ENCODE measurements at places on chromosomes 5 and 9. TPM values are rescaled to one million over a fixed set of nuclear protein-coding genes. Genes with fewer than 3 reads are reported as not detected.

DNA sequence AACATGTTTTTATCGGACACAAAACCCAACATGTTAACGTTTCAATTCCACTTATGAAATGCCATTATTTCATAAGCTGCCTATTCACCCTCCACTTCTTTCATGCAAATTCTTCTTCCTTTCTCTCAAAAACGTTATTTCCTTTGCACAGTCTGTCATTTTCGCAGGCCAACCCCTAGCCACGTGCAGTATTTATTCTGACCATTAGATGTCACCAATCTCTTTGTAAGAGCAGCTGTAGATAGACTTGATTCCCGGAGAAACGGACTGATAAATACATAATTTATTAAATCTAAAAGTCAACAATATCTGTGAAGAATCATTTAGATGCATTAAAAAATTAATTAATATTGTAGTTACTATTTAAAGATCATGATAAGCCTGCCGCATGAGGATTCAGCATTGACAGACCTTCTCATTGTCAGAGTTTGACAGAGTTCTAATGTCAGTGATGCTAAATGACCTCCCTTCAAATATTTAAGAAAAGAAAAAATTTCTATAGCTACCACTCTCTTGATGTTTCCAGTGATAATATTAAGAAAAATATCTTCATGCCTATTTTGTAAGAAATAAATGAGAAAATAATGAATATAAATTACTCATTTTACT is 933.6 kb downstream of the CDH12 start:
- no peak for DNase-seq

DNA sequence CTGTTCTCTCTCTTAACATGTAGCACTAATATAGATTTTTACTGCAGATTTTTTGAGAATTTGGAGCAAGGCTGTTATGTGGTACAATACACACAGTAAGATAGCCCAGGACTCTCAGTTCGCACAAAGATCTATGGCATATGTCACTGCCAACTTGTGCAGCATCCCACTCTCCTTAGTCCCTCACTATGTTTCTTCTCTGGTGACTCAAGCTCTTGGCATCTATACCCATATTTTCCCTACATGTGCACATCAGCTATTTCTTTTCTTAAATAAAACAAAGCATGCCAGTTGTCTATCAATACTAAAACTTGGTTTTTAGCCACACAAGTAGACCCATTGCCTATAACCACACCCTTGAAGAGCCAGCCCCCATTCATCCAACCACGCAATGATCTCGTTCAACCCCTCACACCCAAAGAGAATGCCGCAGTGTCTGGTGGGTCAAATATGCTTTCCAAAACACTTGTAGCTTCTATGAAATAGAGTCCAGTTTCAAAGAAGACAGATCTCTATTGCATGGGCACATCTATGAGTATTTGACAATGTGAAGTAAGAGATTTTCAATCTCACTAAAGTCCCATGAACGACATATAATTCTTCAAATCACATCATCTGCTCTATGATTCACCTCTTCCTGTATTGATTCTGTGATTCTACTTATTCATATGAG is 18.2 kb upstream of the IL7R start:
- peak; percentile 76 for DNase-seq

DNA sequence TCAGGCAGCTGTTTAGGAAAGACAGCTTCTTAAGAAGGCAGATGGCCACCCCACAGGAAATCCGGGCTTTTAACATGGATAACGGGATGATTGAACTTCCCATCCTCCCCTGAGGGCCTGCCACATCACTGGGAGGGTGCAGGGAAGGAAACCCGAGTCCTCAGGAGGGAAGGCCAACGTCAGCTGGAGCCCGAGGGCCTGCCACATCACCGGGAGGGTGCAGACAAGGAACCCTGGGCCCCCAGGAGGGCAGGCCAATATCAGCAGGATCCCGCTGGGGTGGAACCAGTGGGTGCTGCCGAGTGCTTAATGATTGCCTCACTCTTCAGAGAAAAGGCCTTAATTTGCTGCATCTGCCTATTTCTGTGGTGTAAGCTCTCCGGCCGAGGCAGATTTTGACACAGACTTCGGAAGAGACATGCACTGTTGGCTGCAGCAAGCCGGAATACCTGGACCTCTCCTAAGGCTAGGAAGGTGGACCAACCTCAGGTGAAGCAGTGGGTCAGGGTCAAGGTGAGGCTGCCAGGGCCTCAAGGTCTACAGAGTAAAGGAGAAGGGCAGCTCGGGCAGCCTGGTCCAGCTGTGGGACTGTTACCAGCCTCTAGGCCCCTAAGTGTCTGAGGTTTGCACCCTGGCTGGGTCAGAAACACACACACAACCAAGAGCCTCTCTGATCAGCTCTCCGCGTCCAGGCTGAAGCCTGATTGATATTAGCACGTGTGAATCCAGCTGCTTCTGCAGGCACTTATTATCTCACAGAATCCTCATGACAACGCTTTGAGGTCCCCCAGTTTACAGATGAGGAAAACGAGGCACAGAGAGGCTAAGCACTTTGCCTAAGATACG is 14.8 kb upstream of the COL5A1 start:
- no peak for DNase-seq

DNA sequence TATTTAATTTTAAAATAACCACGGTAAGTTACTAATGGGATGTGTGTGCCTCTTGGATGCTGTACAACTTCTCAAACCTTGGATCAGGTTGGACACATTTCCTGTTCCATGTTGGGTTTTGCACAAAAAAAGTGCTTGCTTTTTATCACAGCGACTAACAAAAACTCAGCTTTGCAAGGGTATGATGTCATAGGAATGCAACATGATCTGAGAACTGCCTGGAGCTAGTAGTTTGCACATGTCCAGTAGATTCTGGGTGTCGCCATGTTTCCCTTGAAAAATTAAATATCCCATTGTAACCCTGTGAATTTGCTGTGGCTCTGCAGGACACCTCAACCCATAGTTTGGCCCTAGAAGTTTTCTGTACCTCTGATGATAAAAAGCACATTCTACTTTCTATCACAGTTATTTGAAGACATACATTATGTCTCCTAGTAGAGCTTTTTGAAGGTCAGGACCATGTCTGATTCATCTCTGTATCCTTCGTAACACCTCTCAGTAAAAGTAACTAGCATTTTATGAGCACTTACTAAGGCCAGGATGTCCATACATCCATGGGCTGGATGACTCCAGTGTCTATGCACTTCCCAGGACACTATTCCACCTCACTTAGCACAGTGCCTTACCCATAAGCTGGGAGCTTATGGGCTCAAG is 11.5 kb upstream of the FRMPD1 start:
- DNase-seq: no peak

GRCh38 chr5:27034565-27034964 is 3.8 kb downstream of the CDH9 start:
- no peak for DNase-seq

DNA sequence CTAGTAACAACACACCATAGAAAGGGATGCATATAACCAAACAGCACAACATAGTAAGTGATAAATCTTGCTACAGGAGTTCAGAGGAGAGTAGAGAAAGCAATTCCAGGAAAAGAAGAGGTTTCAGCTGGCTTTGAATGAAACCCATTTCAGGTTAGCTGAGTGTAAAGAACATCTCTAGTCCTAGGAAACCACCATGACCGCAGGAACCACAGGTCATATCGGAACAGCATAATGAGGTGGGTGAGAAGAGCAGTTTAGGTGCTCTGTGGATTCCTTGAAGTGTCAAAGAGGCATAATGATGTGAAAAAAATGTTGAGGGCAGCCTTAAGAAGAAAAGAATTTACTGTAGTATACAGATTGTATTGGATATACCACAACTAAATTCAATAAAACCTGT is 507.5 kb downstream of the MTRR start:
- DNase-seq: peak; percentile 15

DNA sequence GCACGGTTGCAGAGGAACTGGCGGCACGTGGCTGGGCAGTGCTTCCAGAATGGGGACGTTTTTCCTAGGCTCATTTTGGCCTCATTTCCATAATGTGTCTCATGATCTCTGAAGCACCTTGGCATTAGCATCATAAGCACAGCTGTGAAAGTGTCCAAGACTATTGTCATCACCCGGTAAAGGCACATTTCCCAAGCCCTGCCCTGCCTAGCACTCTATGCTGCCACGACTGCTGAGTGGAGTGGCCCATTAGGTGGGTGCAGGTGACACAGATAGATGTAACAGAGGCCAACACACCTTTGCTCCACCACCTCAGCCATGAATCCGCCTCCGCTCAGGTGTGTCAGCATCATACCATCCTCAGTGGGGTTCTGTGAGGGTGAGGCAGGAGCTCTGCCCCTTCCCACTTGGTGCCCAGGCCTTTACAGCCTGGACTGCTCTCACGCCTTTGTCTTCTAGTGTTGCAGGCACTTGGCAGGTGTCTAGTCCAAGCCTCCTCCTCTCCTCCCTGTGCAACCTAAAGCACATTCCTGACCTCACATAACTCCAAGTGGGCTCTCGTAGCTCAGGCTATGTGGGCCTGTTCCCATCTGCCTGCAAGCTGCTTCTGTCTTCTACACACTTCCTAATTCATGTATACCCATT is 213.0 kb downstream of the FSTL4 start:
- no peak for DNase-seq

DNA sequence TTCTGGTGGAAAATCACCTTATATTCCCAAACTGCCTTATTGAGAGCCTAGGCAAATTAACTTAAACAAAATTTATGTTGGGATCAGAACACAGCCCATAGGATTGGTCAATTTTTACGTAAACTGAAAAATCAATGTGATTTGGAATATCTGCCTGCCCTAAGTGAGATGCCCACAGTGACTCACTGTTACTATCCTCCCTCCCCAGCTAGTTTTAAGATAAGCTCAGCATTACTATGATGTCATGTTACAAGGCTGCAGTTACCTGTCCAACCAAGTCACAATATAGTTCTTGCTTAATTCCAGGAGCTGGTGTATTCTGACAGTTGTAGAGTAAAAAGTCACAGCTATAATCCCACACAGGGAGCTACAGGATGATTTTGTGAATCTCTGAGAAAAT is 23.1 kb downstream of the SKP1 start:
- DNase-seq: no peak

GRCh38 chr5:37071901-37072581 is 177.1 kb downstream of the CPLANE1 start:
- no peak for DNase-seq

DNA sequence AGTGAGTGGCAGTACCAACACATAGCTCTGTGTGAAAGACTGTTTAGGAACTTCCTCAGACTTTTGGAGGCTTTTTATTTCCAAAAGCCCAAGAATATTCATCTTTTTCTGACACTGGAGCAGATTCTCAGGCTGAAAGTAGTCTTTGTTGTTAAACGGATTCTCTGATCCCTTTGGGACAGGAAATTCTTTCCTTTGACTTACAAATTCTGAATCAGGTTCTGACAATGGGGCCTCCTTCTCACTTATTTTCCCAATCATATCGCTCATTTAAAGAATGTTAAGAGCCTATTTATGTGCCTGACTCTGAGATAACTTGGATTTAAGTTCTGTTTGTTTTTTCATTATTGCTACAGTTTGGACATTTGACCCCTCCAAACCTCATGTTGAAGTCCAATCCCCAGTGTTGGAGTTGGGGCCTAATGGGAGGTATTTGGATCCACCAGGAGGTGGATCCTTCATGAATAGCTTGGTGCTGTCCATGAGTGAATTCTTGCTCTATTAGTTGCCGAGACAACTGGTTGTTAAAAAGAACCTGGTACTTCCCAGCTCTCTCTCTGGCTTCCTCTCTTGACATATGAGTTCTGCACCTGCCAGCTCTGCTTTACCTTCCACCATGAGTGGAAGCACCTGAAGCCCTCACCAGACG is 4.1 kb upstream of the ADGRV1 start:
- no peak for DNase-seq

- peak; percentile 73 for DNase-seq
These were observed 218.3 kb upstream of the GLRA1 start for GRCh38 chr5:152142840-152143469.

- no peak for DNase-seq
These were observed 452.1 kb downstream of the EFNA5 start for GRCh38 chr5:107218457-107219193.

DNA sequence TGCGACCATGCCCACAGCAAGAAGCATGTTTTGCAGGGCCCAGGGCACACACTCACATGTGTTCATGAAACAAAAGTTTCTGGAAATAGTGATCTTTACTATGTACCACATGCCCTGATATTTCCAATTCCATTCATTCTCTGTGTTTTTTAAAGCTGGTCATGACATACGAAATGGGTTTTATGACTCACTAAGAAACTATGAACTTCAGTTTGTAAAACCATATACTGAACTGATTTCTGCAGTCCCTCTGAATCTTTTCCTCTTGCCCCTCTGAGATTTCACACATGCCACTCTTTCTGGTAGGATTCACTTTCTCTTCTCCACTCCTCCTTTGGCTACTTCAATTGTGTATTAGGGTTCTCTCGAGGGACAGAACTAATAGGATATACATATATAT is 416.1 kb upstream of the TRPC7 start:
- no peak for DNase-seq

- DNase-seq: no peak
These were observed 18.0 kb downstream of the RPS14 start for GRCh38 chr5:150431574-150431973.

DNA sequence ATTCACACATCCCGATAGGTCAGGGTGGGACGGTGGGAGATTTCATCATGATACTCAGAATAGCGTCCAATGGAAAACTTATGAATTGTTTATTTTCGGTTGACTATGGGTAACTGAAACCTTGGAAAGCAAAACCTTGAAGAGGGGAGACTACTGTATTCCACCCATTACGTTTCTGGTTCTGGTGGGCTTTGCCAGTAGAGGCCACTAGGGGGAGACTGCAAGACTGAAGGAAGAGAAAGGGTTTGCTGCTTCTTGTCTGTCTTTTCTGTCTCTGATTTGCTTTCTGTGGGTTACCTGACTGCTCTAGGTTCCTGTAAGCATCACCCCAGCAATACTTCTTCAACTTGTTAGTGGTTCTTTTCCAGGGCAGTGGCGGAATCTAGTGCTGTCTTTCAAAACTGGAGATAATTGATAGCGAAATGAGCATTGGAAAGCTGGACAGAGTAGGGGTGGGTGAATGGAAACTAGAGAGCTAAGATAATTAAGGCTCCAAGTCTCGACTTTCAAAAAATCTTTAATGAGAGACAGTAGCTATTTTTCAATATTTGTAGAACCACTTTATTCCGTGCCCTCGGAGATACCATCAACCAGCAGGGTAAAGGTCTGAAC is 27.0 kb downstream of the GRIN3A start:
- peak; percentile 35 for DNase-seq

DNA sequence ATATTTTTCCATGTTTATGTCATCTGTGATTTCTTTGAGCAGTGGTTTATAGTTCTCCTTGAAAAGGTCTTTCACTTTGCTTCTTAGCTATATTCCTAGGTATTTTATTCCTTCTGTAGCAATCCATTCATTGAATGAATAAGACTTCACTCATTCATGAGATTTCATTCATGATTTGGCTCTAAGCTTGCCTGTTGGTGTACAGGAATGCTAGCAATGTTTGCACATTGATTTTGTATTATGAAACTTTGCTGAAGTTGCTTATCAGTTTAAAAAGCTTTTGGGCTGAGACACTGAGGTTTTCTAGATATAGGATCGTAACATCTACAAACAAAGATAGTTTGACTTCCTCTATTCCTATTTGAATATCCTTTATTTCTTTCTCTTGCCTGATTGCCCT is 15.9 kb downstream of the RLN2 start:
- no peak for DNase-seq

TMEM203 gene
- total RNA-seq: 31.1 TPM

EQTN gene
- not detected for total RNA-seq

ANXA2R gene
- 3.8 TPM for total RNA-seq

ARL14EPL gene
- not detected for total RNA-seq

PCA3 gene
- not detected for total RNA-seq

FCN1 gene
- total RNA-seq: not detected

SLC34A1 gene
- total RNA-seq: not detected

PRRX2 gene
- 0.86 TPM for total RNA-seq

TNC gene
- total RNA-seq: 1.2 TPM

KCTD16 gene
- total RNA-seq: 0.27 TPM

ZNF883 gene
- 0.22 TPM for total RNA-seq

SHOC1 gene
- not detected for total RNA-seq

ARHGEF39 gene
- total RNA-seq: 28.1 TPM
